Adipocyte (in vitro differentiated cells): ENCODE measurements at places on chromosomes 6 and 20.

DNA sequence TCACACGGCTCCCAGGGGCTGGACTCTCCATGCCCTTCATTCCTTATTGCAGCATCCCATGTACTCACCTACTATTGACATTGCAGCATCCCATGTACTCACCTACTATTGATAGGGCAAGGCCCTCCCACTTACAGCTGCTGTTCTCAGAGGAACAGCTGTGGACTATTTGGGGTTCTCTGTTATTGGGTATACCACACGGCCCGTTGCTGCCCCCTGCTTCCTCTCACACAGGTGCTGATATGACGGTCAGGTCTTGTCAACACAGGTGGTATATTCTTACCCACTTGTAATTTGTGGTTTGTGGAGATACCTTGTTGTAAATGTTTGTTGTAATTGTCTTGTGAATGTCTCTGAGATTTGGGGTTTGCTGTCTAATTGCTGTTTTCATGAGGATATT, 18.8 kb downstream of the ALDH5A1 start:
- no peak for DNase-seq

DNA sequence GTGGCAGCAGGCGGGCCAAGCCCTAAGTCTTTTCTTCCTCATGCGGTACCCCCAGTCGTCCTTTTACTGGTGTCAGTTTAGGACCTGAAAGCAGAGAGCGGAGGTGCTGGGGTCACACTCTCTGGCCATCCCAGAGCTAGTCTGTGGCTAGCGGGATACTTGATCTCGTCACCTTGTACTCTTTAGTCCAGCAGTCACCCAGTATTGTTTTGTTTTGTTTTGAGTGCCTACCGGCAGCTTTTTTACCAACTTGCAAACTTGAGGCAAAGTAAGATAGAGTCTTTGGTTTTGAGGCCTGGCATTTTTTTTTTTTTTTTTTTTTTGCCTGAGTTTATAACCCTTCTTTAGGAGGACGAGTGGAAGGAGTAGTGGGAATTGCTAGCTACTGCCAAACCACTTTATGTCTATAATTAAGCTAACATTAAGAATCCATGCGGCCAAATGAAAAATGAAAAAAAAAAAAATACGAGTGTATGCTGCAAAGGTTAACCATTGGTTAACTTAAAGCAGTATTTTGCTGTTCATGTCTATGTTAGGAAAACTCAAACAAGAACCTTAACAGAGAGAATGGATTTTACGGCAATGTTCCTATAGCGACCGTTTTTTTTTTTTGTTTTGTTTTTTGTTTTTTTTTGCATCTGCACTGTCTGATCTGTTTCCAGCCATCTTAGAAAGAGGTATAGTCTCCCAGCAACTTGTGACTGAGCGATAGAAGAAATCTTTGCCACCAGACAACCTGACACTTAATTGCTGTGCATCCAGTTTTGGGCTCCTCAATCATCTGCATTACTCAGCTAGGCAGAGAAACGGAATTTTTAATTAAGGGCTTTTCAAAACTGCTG, 56.9 kb downstream of the FAM217A start:
- peak; percentile 53 for DNase-seq

DNA sequence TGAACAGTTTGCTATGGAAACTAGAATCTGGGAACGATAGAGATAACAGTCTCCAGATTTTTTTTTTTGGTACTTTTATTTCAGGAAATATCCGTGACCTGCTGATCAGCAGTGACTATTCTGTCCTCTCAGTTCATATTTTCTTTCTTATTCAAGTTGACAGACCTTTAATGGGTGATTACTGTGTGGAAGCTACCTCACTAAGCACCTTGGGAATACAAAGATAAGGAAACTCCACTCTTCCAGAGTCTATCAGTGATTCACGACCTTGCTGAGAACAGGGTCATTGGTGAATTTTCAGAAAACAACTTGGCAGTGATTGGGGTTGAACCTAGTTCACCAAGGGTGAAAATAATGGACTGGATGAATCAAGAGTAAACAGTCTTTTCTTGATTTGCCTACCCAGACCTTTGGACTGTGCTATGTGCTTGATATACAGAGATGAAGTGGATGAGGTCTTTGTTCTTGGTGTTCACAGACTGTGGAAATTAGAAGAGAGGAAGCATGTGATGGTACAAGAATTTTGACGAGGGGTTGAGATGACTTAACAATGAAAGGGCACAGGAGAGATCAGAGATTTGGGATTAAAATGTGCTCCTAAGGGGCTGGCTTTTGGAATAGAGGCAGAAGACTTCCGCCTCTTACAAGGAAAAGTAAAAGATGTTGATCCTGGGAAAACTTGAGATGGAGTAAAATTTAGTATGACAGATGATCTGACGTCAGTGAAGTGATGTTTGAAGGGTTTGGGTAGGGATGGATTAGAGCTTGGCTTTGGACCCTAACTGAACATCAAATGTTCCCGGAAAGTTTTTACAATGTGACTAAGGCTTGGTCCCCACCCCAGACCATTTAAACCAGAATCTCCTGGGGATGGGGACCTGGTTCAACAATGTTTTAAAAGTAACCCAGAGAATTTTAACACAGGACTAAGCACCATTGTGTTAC, 1.2 kb downstream of the KAT14 start:
- peak; percentile 3 for DNase-seq

- peak; percentile 44 for DNase-seq
Measured at GRCh38 chr20:8940326-8940725, 128.6 kb upstream of the PLCB4 start.

- DNase-seq = no peak
Measured at GRCh38 chr20:55216525-55217242, 741.3 kb downstream of the DOK5 start.

GRCh38 chr20:43506238-43506637, 1.3 kb upstream of the L3MBTL1 start:
- DNase-seq = no peak

DNA sequence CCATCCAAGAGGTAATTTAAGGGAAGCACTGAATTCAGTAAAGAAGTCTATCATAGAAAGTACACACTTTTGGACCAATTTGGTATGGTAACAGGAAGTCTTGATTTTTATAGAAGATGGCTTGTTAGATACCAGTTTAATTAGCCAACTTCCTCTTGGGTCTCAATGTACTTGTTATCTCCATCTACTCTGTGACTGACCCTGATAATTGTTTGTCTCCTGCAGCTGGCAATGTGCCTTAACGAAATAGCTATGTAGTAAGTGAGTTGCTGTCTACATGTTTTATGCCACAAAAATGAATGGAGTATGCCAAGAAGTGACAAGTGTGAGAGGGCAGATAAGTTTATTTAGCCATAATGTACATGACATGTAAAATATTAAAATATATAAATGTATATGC, 410.5 kb upstream of the MAN1A1 start:
- no peak for DNase-seq

DNA sequence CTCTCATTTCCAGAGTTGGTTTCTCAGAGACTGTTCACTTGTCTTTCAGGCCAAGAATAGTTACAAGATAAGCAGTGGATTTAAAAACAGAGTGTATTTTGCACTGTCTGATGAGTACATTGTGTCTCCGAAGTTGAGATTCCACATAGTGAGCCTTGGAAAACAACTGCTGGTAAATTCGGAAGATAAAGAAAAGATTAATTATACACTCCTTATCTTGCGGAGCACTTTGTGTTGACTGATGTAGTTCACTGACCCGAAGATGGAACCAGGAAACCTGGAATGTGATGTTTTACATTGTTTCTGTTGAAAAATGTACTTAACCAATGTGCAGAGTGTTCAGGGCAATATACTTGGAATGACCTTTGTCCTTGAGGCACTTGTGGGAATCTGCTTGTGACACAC, 51.0 kb downstream of the ANKS1A start:
- no peak for DNase-seq

DNA sequence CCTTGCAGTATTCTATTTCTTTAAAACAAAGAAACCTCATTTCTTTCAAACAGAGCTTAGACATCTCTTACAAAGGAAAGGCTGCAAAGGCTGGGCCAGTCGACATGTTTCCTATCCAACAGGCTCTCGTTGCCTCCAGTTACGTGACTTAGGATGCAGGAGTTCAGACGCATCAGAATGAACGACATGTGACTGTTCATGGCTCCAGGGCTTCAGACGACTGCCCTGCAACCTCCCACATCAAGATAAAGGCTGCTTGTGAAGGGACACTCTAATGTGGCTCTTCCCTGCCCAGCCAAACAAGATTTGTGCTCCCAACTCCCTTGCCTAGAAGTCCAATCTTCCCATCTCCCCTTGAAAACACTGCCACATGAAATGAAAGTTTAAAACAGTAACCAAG, 14.3 kb upstream of the NEDD9 start:
- DNase-seq = no peak

- DNase-seq = peak; percentile 37
Measured at GRCh38 chr6:159981403-159982245, 12.7 kb downstream of the IGF2R start.

GRCh38 chr20:31841928-31842327, 3.5 kb downstream of the FOXS1 start:
- DNase-seq = peak; percentile 42

GRCh38 chr6:149924933-149925252, 2.0 kb upstream of the RAET1G start:
- no peak for DNase-seq

- no peak for DNase-seq
Measured at GRCh38 chr6:21491955-21492354, 101.6 kb upstream of the SOX4 start.
